ENCODE measurements at places on chromosomes 13 and 19. TPM values are rescaled to one million over a fixed set of nuclear protein-coding genes. Genes with fewer than 3 reads are reported as not detected.

DNA sequence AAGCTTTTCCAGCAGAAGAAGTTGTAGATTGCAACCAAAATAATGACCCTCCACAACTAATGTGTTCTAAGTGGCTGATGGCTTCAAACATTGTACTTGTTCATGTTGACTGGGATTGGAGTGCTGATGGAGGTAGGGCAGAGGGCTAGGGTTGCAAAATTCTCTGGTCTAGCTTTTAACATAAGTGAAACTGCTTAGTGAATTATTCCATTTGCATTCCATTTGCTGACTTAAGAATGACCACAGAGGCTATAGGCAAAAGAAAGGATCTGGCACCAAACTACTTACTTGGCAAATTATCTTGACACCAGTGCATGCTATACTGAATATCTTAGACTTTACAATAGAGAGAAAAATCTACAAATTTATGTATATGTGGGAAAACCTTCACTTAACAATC, 287.0 kb downstream of the FGF9 start:
- no peak for DNase-seq

- no peak for DNase-seq
These were observed 2650.8 kb downstream of the PCDH9 start for GRCh38 chr13:64579331-64579730.

GRCh38 chr13:73065665-73066340, 7.0 kb downstream of the KLF5 start:
- no peak for DNase-seq

GRCh38 chr13:42525035-42525504, 48.9 kb upstream of the TNFSF11 start:
- no peak for DNase-seq

DNA sequence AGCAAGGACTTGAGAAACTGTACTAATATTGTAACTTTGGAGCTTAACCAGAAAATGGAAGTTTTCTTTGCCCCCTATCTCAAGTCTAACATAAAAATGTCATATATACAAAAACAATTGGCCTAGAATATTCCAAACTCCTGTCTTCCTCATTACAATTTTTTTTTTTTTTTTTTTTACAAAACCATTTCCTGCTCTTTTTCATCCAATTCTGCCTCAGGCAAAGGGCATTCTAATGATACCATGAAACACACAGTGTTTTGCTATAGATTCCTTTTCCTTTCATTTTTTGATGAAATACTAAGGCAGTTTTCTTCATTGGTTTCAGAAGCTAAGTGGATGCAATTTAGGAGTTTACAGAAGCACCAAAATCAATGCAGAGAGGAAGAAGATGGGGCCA, 119.7 kb downstream of the LHFPL6 start:
- DNase-seq: no peak

GRCh38 chr13:25463496-25463895, 91.7 kb downstream of the ATP8A2 start:
- no peak for DNase-seq

GRCh38 chr13:48857576-48857975, 118.1 kb upstream of the FNDC3A start:
- DNase-seq: no peak

DNA sequence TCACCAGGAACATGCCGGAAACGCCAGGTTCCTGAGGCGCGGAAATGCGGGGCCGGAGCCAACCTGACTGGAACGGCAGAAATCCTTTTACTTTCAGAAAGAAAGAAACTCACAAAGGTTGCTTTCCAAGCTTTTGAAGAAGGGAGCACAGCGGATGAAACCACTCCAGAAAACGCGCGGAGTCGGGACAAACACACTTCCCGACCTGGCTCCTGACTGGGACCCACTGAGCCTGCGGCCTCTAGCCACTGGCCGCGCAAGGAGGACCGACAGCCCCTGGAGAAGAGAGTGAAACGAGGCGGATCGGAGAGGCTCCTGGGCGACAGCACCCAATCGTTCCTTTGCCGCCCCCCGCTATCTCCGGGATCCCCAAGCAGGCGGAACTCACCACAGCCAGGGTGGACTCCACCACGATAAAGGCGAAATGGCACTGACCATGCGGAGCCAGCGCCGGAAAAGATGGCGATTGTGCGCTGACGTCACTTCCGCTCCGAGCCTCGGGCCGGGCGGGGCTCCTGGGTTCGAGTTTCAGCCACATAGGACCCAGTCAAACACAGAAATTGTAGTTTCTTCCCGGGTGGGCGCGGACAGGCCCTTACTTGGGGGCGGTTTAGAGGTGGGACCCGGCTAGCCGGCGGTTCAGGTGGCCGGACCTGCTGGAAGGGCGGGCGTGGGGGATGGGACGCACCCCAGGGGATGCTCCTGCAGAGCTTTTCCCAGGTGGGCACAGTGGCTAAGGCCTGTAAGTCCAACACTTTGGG, at the start of gene ZNF121:
Gene ZNF121, minus strand, starts transcription at position 432 of the 761 bp plus-strand sequence. CDS start 16,407 bp downstream, outside the sequence.
- DNase-seq: peak; percentile 56

- no peak for DNase-seq
These were observed 1.9 kb downstream of the PEX11G start for GRCh38 chr19:7486923-7487322.

- no peak for DNase-seq
These were observed 71.6 kb downstream of the TM9SF2 start for GRCh38 chr13:99572921-99573320.

DNA sequence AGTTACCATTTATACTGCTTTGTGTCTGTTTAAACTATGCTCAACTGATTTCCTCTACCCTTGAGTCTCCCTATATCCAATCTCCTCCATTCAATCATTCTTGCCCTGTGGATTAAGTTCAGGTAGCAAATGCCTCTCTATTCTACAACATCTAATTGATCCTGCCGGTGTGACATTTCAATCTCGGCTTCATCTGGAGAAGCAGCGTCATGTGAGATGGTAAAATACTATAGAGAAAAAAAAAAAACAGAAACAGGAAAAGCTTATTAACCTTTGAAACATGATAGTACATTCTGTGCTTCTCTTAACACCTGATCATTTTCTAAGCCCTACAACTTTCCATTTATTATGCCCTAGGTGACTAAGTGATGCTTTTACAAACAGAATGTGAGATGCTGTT, 89.4 kb downstream of the KCTD12 start:
- DNase-seq: no peak

- peak; percentile 80 for DNase-seq
These were observed 48.9 kb upstream of the PABPC3 start for GRCh38 chr13:25046985-25047511.

GRCh38 chr19:917323-918151, at the start of gene KISS1R:
Gene KISS1R (plus strand): TSS chr19:917333. CDS start chr19:917503, 170 bp downstream.
- DNase-seq: peak; percentile 91

GRCh38 chr13:108494991-108495645, 134.3 kb upstream of the MYO16 start:
- no peak for DNase-seq

GRCh38 chr19:45976178-45976577, 2.5 kb upstream of the NOVA2 start:
- DNase-seq: no peak

DNA sequence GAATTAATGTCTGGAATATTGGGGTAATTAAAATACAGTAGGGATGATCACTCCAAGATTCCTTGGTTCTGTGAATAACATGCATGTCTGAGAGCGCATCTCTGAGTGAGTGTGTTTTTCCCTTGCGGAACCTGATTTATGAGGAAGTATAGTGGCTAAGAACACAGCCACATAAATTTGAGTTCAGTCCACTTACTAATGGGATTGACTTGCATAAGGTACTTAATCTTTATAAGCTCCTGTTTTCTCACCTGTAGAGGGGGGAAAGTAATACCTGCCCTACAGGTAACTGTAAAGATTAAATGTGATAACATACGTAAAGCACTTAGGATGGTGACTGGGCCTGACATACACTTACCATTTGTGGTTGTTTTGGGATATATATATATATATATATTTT, 60.8 kb downstream of the KLF5 start:
- no peak for DNase-seq

DNA sequence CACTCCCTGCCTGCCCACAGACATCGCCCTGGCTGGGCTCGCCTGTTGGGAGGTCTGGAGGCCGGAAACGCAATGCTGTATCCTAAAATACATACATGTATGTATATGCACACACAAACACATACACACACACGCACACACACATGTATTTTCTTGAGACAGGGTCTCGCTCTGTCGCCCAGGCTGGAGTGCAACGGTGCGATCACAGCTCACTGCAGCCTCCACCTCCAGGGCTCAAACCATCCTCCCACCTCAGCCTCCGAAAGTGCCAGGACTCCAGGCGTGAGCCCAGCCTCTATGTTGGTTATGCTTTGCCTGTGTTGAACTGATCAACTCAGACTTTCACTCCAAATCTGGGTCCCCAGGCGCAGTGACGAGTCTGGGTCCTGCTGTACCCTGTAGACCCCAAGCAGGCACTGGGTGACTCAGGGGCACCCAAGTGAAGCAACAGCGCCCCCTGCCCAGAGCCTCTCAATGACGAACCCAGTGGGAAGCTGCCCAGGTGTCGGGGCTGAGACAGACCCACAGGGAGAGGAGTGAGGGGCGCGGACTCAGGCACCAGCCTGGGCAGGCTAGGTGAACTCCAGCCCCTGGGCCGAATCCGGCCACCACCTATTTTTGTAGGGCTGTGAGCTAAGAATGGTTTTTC, 27.4 kb upstream of the CACTIN start:
- no peak for DNase-seq

GRCh38 chr13:40410315-40410714, 256.1 kb downstream of the FOXO1 start:
- no peak for DNase-seq

GRCh38 chr13:70310396-70311119, 202.3 kb upstream of the KLHL1 start:
- no peak for DNase-seq

DNA sequence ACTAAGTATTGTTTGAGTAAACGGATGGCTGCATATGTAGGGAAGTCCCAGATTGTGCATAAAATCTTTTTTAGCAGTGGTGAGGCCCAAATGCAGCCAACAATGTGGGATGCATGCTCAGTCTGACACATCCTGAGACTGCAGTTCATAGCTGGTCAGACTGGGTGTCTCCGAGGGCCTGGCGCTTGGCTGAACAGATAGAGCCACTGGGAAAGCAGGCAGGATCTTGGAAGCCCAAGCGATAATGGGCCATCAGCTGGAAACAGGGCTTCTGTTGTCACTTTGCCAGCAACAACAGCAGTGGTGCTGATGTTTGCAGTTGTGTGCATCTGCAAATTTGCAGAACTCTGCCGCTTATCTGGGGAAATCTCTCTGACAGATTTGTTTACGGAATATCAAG, 36.1 kb downstream of the MTUS2 start:
- DNase-seq: no peak

DNA sequence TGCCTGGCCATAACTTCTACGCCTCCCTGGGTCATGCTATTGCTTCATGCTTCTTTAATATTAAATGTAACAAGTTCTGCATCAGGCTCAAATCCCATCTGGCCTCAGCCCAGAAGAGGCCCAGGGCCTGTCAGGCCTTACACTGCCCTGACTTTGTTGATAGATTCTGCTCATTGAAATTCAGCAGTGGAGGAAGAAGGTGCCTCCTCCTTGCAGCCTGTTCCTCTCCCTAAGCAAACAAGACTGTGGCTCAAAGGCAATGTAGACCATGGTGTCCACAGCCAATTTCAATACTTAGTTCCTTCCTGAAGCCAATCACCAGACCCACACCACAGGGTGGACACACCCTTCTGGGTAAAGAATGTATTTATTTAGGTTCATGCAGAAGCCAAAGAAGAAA, 59.4 kb downstream of the LACC1 start:
- DNase-seq: no peak

DNA sequence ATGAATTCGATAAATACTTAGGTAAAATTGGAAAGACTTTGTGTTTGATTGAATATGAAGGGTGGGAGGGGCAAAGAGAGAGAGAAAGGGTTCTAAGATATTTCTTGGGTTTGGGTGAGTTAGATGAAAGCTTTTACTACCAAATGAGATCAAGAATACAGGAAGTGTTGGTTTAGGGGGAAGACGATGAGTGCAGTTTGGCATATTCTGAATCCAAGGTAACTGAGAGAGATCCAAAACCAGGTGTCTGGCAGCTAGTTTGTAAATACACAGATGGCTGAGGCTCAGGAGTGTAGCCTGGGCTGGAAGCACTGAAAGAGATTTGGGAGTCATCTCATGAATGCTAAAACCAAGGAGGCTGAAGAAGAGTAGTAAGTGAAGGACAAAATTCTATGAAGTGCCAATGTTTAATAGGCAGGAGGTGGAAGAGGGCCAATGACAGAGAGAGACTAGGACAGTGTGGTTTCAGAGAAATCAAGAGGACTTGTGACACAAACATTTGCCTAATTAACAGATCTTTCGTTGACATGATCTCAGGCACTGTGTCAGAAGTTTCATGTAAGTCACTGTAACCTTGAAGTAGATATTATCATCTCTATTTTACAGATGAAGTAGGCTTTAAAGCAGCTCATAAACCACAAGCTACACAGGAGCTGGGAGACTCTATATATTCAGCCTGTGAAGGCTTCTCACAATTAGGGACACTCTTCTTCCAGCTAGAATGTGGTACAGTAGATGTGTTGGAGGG, 70.2 kb upstream of the ZDHHC20 start:
- no peak for DNase-seq

GRCh38 chr19:10088949-10089554, 2.9 kb downstream of the SHFL start:
- no peak for DNase-seq

DNA sequence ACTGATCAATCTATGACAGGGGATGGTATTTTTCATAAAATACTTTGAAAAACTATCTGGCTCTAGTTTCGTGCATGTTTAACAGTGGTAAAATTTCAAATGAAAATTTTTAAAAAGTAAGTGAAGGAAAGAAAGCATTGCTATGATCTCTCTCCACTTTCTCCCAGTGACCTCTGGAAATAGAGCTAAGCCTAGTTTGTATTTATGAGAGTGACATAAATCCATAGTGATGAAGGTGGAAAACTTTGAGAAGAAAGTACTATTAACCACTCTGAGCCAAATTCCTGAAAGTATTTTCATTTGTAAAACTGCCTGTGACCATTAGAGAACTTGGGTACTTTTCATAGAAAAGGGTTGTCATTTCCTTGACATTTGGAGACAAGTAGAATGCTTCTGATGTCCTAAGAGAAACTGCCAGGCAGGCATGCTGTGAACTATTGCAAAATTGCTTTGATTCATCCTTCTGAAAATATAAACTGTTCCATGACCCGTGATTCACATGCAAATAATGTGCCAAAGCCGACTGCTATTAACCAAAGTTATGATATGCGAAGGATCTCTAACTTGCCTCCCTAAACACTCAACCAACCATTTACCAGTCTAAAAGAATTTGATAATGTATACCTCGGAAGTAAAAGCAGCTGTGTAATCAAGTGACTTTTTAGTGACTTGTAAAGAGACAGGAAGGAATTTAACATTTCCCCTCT, 133.2 kb downstream of the VWA8 start:
- no peak for DNase-seq

Gene SIGLEC10
- total RNA-seq: not detected

Gene TNNT1
- total RNA-seq: 115 TPM

Gene MBD3L2
- not detected for total RNA-seq

Gene GNG8
- not detected for total RNA-seq

Gene CATSPERD
- total RNA-seq: not detected

Gene IZUMO4
- 1.8 TPM for total RNA-seq

Gene GJB6
- total RNA-seq: not detected

Gene FAM124A
- 47.1 TPM for total RNA-seq

Gene MEIOSIN
- not detected for total RNA-seq

Gene KRTDAP
- 1.0 TPM for total RNA-seq

Gene GFY
- 0.93 TPM for total RNA-seq

Gene CEACAM4
- total RNA-seq: not detected

Gene ADM5
- total RNA-seq: 2.6 TPM

Gene PRSS57
- total RNA-seq: not detected

Gene ZNF112
- total RNA-seq: 2.8 TPM

Measured in H1 (cell line).